Astrocyte of the spinal cord (primary cell): ENCODE measurements at places on chromosomes 12 and 14.

GRCh38 chr14:23299986-23300686 is 2.5 kb downstream of the PPP1R3E start:
- DNase-seq, result no peak

- peak; percentile 76 for DNase-seq
Measured at GRCh38 chr14:94322648-94323570, at the start of gene SERPINA6. SERPINA6 (minus strand) TSS chr14:94323336; CDS start chr14:94314648, 8,688 bp downstream.

GRCh38 chr12:24952389-24952788 is 3.5 kb upstream of the BCAT1 start:
- DNase-seq, result no peak

GRCh38 chr14:70097576-70098249 is 91.0 kb downstream of the SLC8A3 start:
- DNase-seq, result no peak

GRCh38 chr12:132399092-132400010 is 70.0 kb upstream of the GALNT9 start:
- no peak for DNase-seq

GRCh38 chr12:111173391-111173790 is 195.5 kb downstream of the PHETA1 start:
- DNase-seq, result no peak

- no peak for DNase-seq
Measured at GRCh38 chr12:20599757-20600156, 95.4 kb upstream of the SLCO1C1 start.

DNA sequence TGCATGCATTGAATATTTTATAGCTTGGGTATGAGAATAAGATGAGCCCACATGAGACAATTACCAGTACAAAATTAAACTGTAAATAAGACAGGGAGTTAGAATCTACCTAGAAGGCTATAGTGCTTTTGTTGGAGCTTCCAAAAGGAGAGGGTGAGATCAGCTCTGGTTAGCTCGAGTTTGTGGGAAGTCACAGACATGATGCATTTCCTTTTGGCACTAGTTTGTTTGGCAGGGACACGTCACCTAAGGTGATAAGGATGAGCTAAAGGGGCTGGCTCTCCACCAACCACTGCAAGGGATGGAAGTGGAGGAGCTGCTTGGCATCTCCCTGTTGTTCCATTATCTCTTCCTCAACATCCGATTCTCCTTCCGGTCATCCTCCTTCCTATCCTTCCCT is 48.5 kb upstream of the CPM start:
- DNase-seq, result peak; percentile 21

- peak; percentile 62 for DNase-seq
Measured at GRCh38 chr12:78290606-78291345, 460.1 kb downstream of the NAV3 start.

GRCh38 chr12:85823436-85824180 is 12.6 kb downstream of the RASSF9 start:
- peak; percentile 84 for DNase-seq
